ENCODE measurements at places on chromosomes 1 and 21.

DNA sequence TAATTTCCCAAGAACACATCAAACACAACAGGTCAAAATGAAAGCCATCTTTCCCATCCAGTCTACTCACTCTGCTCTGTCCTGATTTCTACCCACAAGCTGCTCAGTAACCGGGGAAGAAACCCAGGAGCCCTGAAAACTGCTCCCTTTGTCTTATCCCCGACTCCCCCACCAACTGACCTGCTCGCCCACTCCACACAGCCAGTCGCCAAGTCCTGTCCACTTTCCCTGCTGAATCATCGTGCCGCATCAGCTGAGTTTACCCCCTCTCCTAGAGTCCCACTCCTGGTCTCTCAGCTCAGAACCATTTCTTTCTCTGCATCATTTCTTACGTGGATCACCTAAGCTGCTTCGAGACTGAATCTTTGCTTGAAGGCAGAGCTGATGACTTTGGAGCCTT, 11.2 kb upstream of the RCAN1 start:
- DNase-seq, result no peak

DNA sequence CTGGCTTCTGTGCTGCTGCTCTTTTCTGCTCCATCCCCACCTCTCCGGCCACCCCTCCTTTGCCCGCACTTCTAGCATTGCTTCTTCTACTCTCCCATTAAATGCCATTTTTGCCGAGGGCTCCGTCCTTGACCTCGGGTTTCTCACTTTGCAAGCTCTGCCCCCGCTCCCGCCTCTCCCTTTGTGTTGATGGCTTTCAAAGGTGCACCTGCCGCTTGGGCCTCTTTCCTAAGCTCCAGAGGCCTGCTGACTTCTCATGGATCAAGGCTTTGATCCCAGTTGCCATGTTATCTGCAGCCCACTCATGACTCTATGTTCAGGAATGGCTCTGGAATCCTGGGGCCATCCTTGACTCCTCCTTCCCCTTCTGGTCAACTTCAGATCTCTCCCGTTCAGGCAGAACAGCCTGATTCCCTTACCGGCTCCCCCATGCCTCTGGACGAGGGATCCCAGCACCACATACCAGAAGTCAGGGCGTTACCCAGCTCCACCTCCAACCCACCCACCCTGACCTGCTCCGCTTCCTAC, 54.3 kb downstream of the TLR5 start:
- DNase-seq, result no peak

DNA sequence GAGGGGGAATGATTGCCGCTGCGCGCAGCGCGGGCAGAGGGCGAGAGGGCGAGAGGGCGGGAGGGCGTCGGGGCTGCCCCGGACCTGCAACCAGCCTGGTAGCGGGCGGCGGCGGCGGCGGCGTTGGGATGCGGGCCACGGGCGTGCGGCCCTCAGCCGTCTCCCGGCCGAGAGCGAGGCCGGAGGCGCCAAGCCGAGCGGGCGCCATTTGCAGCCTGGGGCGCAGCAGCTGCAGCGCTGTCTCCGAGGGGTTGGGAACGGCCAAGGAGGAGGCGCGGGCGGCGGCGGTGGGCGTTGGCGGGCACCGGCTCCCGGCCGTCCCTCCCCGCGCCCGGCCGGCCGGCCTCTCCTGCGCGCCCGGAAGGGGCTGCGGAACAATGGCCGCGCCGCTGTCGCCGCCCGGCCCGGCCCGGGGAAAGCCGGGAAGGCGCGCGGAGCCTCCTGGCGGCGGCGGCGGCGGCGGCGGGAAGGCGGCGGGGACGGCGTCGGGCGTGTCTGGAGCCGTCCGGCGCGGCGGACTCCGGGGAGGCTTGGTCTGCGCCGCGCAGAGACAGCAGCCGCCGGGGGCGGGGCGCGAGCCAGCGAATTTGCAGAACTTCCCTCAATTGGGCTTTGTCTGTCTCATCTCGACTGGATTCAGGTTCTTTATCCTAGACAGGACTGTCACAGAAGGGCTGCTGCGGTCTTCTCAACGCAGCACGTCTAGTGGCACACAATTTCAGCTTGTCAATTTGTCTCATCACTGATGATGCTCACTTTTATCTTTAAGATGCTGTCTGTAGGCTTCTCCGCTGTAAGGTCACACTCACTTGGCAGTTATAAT, 35.7 kb downstream of the ZBTB8B start:
- DNase-seq, result peak; percentile 53

GRCh38 chr21:45496151-45496967, 45.9 kb downstream of the SLC19A1 start:
- DNase-seq, result no peak

GRCh38 chr1:21820597-21821232, 8.7 kb downstream of the LDLRAD2 start:
- no peak for DNase-seq

GRCh38 chr1:174358786-174359453, 88.8 kb upstream of the GPR52 start:
- no peak for DNase-seq

GRCh38 chr1:224245188-224245587, 62.1 kb downstream of the DEGS1 start:
- DNase-seq, result no peak

DNA sequence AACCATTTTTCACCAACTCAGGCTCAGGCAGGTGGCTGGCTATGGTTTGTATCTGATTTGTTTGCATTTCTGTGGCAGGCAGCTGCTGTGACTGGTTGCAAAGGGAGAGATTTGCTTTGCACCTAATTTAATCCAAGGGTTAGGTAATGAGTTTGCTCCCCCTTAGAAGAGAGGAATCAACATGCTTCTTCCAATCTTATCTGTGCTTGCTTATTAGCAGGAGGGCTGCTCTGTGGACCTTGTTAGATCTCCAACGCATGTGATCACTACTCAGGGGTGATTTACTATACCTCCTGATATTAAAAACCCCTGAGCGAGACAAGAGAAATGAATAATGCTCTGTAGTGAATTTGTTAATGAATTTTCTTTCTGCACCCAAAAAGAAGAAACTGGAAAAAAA, 20.5 kb downstream of the OLFML3 start:
- DNase-seq, result no peak

DNA sequence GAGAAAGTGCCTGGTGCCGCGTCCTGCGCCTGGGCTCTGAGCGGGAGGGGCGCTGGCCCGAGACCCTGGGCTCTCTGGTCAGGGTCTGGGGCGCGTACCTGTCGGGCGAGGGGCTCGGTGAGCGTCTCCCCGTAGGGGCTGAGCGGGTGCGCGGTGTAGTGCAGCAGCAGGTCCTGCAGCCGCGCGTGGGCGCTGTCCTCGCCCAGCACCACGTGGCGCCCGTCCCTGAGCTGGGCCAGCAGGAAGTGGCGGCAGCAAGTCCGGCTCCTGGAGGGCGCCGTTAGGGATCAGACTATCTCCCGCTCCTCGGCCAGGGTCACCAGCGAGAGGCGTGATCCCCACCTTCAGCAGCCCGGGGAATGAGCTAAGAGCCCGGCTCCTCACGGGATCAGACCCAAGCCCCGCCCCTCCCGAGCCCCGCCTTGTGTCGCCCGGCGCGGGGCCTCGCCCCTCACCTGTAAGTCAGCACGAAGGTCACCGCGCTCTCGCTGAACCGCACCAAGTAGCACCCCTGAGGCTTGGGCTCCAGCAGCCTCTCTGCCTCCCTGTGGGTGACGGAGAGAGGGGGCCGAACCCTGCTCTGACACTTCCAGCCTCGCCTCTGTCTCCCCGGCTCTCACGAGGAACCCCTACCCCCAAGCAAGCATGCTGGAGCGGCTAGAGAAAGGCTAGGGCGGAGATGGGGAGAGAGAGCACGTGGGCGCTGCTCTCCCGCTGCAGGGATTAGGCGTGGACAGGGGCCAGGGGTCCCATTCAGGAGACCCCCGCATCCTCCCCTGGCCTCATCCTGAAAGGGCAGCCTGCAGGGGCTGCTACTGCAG, 2.7 kb downstream of the SH2D2A start:
- peak; percentile 87 for DNase-seq

DNA sequence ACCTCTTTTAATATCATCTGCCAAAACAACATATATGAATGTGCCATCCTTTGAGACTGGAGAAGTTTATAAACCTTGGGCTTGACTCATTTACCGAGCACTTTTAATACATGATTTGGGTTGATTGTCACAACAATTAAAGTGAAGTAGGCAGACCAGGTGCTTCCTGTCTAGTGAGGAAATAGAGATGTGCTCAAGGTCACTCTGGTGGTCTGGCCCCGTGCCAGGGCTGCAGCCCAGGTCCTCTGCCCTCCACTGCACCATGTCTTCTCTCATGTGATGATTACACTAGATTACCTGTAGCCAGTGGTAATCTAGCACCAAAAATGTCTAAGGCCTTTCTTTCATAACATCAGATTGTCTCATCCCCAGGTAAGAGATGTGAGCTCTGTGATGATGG, 61.8 kb upstream of the LAMC2 start:
- DNase-seq, result no peak

GRCh38 chr1:156677616-156678596, 699 bp upstream of the NES start:
- peak; percentile 50 for DNase-seq

DNA sequence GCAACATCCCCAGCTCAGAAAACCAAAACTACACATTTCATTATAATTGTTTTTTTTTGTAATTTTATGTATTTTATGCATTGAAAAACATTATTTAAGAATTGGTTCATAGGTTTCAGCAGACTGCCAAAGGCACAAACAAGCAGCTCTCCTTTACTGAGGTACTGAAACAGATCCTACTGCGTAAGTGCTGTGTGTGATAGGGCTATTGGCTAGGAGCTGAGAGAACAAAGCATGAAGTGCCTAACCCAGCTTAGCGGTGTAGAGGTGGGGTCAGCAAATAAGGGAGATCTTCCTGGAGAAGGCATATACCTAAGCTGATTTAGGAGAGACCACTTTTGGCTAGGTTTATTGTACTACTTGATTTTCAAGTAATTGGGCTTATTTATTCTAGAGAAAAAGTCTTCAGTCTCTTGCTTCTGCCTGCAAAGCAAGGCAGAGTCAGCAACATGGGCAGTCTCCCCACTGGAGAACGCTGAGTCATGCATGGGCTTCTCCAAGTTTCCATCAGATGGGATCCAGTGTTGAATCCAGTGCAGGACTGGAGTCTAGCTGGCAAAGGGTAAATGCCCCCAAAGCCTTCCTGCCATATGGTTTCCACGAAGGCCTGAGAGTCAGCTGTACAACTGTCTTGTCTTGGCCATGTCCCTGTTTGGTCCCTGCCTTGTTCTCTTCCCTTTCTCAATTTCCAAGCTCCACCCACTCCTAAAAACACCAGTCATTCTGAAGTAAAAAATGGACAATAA, 18.0 kb upstream of the YTHDF2 start:
- no peak for DNase-seq

DNA sequence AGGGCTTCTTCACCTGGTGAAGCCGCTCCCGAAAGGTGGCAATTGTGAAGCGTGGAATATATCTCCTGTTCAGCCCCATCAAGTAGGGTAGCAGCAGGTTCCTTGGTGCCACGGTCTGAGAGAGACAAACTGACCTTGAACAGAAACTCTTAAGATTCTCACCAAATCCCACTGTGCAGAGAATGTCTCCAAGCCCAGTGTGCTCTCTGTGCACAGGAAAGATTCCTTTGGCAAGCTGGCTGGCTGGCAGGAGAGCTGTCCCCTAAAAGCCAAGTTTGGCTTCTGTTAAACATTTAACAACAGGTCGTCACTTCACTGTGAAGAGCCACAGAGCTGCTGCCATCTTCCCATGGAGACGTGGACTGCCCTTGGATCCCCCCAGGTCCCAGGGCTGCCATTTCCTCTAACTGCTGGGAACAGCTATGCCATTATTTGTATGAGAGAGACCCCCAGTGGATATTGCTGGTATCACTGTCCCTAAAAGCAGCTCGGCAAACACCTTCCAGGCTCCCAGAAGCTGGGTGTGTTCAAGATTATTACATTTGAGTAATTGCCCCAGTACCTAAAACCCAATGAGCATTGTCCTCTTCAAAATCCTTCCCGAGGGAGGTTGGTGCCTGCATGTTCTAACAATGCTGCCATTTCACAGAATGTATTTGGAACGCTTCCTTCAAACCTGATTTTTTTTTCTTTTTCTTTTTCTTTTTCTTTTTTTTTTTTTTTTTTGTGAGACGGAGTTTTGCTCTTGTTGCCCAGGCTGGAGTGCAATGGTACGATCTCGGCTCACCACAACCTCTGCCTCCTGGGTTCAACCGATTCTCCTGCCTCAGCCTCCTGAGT, 71.8 kb downstream of the CD58 start:
- peak; percentile 60 for DNase-seq

- DNase-seq, result no peak
Measured at GRCh38 chr1:77287535-77287934, 5.7 kb downstream of the AK5 start.

DNA sequence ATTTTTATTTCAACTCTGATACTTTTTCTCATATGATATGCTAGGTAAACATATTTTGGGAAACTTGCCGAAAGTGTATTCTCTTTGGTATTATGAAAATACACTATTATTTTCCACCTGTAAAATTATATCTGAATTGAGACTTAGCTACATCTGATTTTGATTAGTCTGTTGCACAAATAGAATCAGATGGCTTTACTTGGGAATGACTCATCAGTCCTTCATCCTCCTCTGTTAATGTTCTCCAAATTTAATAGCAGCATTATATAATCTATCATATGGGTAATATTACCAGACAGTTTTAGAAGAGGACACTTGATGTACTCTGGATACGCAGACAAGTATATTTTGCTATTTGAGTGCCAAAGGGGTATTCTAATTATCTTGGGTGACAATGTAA, 245.3 kb downstream of the CTH start:
- DNase-seq, result no peak

GRCh38 chr1:204285436-204286305, 71.9 kb upstream of the GOLT1A start:
- DNase-seq, result no peak

DNA sequence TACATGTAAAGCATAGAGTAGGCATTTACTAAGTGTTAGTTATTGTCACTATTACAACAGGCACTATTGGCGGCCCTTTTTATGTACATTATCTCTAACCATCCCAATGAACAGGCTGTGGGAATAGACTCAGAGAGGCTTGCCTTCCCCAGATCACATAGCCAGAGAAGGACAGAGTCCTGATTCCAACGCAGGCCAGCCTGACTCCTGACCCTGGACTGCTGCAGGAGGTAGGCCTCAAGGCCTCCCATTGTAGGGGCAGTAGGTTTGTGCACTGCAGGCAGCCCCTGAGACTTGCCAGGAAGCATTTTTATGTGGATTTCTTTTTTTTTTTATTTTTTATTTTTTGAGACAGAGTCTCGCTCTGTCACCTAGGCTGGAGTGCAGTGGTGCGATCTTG, 6.4 kb upstream of the GFI1 start:
- DNase-seq, result no peak

GRCh38 chr1:119186471-119186870, 46.0 kb upstream of the WARS2 start:
- no peak for DNase-seq

GRCh38 chr21:28953247-28953646, 39.4 kb downstream of the LTN1 start:
- no peak for DNase-seq

DNA sequence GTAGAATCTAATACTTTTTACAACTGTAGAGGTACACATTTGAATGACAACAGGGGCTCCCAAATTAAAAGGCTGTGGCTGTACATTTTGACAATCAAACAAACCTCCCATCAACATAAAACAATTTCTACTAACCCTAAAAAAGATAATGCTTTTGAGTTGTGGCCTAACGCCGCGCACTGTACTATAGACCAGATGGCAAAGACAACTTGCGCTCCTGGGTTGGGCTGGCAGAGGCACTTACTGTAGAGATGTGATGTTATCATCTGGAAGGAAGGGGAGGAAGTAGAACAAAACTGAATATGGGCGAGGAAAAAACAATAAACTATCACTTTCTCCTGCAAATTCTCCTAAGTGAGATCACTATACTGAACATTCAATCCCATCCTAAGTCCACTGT, 26.1 kb downstream of the SPRTN start:
- DNase-seq, result no peak

GRCh38 chr1:30103708-30104411, 619.5 kb downstream of the MATN1 start:
- no peak for DNase-seq
